ENCODE measurements at places on chromosomes 2 and 18.

DNA sequence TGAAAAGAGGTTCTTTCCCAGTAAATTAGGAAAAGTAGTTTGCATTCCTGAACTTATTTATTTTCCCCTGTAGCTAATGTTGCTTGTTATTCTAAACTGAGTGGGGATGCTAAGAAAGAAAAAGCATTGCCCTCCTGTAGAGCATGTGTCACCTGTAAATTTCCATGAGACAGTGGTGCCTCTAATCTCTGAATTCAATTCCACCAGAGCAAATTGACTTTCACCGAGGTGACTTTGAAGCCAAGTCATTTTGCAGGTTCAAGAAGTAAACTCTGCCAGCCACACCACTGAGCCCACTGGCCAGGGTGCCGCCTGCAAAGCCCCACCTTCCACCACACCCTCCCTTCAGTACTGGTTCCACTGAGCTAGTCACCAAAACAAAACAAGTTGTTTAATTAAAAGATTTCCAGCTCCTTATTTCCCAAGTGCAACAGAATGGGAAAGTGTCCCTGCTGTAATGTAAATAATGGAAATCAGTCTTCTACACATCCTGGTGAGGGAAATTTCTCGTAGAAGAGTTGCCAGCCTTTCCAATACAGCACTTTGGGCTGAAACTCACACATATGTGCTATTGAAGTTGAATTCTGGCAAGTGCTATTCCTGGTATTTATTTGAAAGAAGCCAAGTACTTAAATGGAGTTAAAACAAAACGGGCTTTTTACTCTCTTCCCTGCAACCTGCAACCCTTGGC lies 254.8 kb downstream of the RNF152 start:
- DNase-seq = no peak

GRCh38 chr2:157986761-157987160 lies 110.6 kb upstream of the ACVR1 start:
- DNase-seq = no peak

DNA sequence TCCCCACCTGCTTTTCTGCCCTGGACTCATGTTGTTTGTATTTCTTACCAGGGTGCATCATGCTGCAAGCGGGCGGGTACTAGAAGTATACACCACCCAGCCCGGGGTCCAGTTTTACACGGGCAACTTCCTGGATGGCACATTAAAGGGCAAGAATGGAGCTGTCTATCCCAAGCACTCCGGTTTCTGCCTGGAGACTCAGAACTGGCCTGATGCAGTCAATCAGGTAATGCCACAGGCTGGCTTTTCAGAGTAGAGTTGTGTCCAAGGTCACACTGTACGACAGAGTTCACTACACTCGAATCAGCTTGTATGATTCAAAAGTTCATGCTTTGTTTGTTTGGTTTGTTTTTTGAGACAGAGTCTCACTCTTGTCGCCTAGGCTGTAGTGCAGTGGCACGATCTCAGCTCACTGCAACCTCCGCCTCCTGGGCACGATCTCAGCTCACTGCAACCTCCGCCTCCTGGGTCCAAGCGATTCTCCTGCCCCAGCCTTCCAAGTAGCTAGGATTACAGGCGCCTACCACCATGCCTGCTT lies 19.4 kb downstream of the SRSF7 start:
- DNase-seq = peak; percentile 50

GRCh38 chr2:239343946-239344856 lies 56.6 kb downstream of the HDAC4 start:
- no peak for DNase-seq

DNA sequence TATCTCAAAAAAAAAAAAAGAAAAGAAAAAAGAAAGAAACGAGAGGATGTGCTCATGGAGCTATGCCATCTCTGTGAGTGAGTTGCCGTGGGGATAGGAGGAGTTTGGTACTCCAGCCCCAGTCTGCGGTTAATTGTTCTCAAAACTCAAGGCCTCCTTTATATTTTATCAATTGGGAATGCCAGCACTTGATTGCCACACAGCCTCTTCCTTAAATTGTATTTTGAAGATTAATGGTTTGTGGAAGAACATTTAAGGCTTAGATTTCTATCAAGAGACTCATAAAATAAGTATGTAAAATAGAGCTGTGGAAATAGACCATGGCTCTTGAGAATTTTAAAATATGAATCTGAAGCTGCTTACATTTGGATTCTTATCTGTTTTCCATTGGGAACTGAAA lies 29.8 kb downstream of the KCNE4 start:
- DNase-seq = no peak

DNA sequence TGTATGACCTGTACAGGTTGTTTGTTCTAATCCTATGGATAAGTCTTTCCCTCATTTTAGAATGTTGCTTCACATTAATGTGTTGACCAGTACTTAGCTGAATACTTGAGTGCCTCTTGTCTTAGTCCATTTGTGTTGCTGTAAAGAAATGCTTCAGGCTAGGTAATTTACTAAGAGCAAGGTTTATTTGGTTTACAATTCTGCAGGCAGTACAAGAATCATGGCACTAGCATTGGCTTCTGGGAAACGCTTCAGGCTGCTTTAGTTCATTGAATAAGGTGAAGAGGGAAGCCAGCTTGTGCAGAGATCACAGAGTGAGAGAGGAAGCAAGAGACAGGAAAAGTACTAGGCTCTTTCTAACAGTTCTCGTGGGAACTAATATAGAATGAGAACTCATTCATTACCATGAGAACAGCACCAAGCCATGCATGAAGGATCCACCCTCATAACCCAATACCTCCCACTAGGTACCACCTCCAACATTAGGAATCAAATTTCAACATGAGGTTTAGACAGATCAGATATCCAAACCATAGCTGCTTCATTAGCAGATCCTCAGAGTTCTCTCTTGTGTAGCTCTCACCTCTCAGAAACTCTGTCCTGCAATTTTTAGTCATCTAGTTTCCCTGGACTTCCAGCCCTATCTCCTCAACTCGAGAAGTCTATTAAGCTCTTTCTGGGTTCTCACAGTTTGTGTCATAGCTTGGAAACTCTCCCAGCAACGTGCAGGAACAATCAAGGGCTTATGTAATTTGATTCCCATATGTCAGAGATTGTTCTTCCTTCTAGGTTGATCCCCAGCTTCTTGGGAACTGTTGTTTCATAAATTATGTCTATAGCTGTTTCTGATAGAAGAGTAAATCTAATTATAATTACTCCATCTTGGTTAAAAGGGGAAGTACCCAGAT lies 2082.3 kb upstream of the CELF4 start:
- DNase-seq = no peak

DNA sequence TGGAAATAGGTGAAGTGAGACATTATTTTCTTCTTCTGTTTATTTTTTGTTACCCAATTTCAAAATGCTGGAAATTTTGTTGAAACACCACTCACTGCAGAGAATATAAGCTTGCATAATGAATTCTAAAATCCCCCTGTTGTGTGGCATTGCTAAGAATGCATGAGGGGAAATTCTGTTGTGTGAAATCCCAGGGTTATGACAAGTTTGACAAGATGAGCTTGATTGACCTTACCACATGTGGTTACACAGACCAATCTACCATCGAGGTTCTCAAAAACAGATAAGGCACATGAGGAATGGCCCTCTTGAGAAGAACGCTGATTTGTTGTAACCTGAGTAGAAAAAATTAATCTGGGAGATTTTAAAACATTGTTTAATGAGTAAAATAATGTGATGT lies 261.6 kb upstream of the MMADHC start:
- DNase-seq = no peak

DNA sequence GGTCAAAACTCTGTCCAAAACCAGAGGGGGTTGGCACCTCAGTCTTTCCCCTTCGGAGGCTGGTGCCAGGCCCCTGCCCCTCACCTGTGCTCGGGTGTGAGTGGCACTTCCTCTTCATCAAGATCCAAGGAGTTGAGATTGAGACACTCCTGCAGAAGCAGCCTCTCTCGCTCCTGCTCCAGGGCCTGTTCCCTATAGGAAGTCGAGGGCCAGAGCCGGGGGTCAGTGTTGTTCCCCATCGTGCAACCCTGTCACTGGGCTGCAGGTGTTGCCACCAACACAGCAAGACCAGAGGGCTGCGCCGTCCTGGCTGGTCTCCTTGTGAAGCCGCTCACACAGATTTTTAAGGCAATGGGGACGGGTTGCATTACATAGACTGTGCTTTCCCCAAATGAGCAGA lies 18.9 kb downstream of the FAM178B start:
- DNase-seq = no peak

GRCh38 chr2:151097895-151098294 lies 163.8 kb downstream of the RBM43 start:
- DNase-seq = no peak

- no peak for DNase-seq
Measured at GRCh38 chr2:194926873-194927272, 730.2 kb upstream of the SLC39A10 start.

- DNase-seq = no peak
Measured at GRCh38 chr2:174903264-174903556, 102.0 kb downstream of the CHN1 start.

DNA sequence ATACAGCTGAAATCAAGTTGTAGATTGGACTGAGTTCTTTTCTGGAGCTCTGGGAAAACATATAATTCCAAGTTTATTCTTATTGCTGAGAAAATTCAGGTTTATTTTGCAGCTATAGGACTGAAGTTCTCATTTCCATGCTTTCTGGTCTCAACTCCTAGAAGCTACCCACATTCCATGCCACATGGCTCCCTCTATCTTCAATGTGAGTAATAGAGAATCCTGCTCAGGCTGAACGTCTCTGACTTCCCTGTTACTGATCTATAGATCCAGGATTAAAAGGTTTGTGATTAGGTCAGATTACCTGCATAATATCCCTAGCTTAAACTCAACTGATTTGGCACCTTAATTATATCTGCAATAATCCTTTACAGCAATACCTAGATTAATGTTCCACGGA lies 453.8 kb upstream of the MC4R start:
- DNase-seq = no peak

- no peak for DNase-seq
Measured at GRCh38 chr2:101140237-101140636, 10.9 kb downstream of the TBC1D8 start.

DNA sequence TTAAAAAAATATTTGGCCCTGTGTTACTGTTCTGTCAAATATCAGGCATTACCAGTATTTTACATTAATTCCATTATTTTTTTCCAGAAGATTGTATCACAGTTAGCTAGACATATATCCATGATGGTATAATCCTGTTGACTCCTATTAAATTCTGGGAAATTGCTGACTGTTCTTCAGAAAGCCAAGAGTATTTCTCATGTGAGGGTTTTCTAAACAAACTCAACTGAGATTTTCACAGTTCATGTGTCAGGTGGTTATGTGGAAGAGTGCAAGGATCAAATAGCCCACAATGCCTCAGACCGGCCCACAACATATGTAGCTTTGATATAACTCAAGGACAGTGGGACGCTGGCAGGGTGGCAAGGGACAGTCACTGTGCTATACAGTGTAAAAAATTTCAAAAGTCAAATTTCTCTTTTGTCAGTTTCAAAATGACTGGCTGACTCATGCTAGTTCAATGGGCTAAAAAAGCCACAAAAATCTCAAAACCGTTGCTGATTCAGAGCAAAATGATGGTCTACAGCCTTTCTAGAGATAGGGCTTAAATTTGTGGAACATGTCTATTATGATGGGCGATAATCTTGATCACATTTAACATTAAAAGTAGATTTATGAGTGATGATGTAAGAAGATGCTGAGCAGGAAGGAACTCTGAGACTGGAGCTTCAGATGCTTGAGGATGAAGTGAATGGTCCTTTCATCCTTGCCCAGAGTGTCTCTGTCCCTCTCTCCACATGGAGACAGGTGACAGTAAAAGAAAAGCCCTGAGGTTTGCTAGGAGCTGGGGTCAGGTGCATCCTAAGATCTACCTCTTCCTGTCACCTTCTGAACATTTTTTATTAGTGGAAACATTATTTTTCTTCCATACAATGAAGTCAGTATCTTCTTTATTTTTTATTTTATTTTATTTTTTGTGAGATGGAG lies 175.8 kb upstream of the PIEZO2 start:
- DNase-seq = no peak

GRCh38 chr2:9885036-9885684 lies 41.9 kb downstream of the TAF1B start:
- DNase-seq = no peak

DNA sequence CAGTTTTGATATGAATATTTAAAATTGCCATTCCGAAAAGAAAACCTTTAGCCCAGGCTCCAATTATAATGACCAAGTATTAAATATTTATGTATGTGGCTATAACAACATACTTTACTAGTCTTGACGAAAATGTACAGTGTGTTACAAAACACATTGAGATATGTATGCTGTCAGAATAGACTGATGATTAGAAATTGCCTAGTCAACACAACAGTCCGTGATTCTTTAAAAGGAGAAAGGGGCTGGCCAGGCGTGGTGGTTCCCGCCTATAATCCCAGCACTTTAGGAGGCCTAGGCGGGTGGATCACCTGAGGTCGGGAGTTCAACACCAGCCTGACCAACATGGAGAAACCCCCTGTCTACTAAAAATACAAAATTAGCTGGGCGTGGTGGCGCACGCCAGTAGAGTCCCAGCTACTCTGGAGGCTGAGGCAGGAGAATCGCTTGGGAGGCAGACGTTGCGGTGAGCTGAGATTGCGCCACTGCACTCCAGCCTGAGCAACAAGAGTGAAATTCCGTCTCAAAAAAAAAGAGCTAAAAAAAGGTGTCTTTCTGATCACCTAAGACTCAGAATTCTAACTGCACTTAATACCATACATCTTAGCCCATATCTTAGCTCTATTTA lies 1.8 kb downstream of the CHAC2 start:
- no peak for DNase-seq

GRCh38 chr18:32576296-32576916 lies 105.7 kb upstream of the GAREM1 start:
- DNase-seq = no peak

GRCh38 chr2:58788402-58788801 lies 547.3 kb upstream of the FANCL start:
- no peak for DNase-seq

- no peak for DNase-seq
Measured at GRCh38 chr2:37543999-37544557, 127.4 kb downstream of the CDC42EP3 start.

GRCh38 chr18:23314672-23315071 lies 138.4 kb upstream of the RIOK3 start:
- DNase-seq = no peak

DNA sequence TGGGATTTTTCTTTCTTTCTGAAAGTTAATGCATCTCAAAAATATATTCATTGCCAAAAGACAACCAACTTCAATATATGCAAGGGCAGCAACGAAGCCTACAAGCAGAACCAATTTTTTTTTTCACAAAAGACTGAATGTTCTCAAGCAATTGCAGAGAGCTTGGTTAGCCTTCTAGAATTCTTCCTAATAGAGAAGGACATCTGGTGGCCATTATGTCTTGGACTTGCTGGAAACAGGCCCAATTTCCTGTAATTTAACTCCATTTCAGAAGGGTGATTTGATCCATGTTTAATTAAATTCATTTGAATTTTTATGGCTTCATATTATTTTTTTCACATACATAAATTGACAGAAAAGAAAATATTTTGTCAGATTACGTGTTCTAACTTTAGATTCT lies 208.0 kb downstream of the TPGS2 start:
- DNase-seq = no peak

- DNase-seq = no peak
Measured at GRCh38 chr2:205482399-205483081, 199.8 kb upstream of the NRP2 start.

GRCh38 chr2:21043744-21044532 lies at the start of gene APOB:
Gene APOB (minus strand): TSS chr2:21044073. CDS start chr2:21043945, 128 bp downstream.
- DNase-seq = no peak

All from left forelimb (tissue), 1 donor.